Uterine smooth muscle cell (primary cell): ENCODE measurements at places on chromosomes 6 and 20. TPM values are rescaled to one million over a fixed set of nuclear protein-coding genes. Genes with fewer than 3 reads are reported as not detected.

BTNL2 gene
- total RNA-seq: not detected in 2 replicates

AVP gene
- total RNA-seq: not detected in 2 replicates

SIRPD gene
- not detected in 2 replicates for total RNA-seq

ZSCAN26 gene
- 19.4 and 21.9 TPM in 2 replicates for total RNA-seq

ZNF76 gene
- 17.9 and 22.0 TPM in 2 replicates for total RNA-seq

TMEM74B gene
- total RNA-seq: 0.11 TPM in 1 of 2 replicates, not detected in the other
